ENCODE measurements at places on chromosomes 13 and 19.

DNA sequence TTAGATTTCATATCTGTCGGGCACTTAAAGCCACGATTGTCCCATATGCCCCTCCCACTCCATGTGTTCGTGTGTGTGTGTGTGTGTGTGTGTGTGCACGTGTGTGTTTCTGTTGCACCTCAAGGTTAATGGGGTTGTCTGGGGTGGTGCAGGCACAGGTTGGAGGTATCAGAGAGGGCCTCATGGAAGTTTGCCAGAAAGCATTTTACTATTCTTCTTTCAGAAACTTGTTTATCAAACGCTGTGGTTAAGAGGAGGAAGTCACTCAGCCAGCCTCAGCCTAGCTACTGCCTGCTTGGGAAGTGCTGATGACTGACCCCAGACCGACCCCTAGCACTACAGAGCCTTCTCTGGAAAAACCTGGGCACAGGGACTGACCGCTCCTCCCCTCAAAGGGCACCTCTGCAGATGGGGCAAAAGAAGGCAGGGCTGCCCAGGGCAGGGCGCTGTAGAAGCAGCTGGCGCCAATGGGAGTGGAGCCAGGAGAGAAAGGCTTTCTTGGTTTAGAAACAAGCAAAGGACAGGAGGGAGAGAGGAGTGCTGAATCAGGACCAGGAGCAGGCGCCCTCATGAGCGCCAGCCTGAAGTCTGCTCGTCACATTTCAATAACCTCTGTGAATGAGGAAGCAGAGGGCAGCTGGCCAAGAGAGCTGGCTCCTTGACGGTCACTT lies 3.9 kb downstream of the SIAH3 start:
- DNase-seq, result no peak

- DNase-seq, result no peak
Measured at GRCh38 chr13:52749419-52749818, 9.8 kb upstream of the CNMD start.

GRCh38 chr13:70829748-70830147 lies 721.5 kb upstream of the KLHL1 start:
- DNase-seq, result no peak

GRCh38 chr19:44904426-44904994 lies 1.1 kb upstream of the APOE start:
- DNase-seq, result no peak

GRCh38 chr13:66222926-66223325 lies 1007.2 kb downstream of the PCDH9 start:
- no peak for DNase-seq

GRCh38 chr19:35879770-35880317 lies 11.5 kb downstream of the APLP1 start:
- DNase-seq, result peak; percentile 93

DNA sequence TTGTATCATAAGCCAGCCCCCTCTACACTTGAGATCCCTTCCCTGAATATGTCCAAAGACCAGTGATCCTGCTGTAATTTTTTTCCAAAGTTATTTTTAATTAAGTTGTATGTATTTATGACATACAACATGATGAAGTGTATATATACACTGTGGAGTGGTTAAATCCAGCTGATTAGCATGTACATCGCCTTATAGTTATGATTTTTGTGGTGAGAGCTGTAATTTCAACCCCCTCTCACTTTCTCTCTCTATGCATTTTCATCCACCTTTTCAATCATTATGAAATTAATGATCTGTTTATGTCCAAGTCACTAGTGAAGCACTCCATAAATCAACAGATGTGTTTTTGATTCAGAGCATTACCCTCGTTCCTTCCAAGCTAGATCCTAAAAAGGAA lies 85.3 kb downstream of the KCTD12 start:
- no peak for DNase-seq

DNA sequence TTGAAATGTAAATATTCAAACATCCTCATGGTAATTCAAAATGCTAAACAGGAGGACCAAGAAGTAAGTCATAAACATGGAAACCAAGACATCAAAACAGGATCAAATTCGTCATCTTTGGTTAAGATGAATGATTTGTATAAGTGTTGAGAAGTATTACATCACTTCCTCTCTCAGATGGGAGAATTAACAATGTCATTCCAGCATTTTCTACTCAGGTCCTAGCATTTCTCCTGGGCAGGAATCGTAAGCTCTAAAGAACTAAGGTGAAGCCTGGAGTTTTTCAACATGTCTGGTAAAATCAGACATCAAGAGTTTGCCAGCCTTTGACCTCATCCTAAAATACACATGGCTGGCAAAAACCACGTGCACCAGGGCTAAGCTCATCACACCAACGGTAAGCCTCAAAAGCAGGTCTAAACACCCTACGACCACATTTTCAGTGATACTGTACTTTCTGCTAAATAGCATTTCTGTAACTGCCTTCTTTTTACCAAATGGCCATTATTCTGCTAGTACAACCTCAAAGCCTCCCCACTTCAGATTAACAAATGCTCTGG lies 24.8 kb downstream of the RANBP3 start:
- DNase-seq, result no peak

GRCh38 chr19:49858088-49858985 lies 7.4 kb downstream of the PTOV1 start:
- no peak for DNase-seq

DNA sequence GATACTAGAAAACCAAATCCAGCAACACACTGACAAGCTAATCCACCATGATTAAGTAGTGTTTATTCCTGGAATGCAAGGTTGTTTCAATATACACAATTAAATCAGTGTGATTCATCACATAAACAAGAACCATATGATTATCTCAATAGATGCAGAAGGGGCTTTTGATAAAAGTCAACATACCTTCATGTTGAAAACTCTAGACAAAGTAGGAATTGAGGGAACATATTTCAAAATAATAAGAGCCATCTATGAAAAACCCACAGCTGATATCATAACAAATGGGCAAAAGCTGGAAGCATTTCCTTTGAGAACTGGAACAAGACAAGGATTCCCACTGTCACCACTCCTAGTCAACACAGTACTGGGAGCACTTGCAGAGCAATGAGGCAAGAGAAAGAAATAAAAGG lies 213.6 kb upstream of the CSNK1A1L start:
- DNase-seq, result peak; percentile 9

- DNase-seq, result no peak
Measured at GRCh38 chr13:39685652-39686051, 30.2 kb downstream of the COG6 start.

DNA sequence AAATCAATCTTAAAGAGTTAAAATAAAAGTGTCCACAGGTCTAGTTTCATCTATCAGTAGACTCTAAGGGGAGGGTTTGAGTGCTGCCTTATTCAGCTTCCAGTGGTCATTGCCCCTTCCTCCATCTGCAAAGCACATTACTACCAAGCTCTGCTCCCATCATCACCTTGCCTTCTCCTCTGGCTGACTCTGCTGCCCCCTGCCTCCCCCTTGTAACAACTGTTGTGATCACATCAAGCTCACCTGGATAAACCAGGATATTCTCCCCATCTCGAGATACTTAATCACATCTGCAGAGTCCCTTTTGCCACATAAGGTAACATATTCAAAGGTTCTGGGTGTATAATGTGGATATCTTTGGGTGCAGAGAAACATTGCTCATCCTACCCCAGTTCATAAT lies 43.3 kb upstream of the GPC6 start:
- no peak for DNase-seq

DNA sequence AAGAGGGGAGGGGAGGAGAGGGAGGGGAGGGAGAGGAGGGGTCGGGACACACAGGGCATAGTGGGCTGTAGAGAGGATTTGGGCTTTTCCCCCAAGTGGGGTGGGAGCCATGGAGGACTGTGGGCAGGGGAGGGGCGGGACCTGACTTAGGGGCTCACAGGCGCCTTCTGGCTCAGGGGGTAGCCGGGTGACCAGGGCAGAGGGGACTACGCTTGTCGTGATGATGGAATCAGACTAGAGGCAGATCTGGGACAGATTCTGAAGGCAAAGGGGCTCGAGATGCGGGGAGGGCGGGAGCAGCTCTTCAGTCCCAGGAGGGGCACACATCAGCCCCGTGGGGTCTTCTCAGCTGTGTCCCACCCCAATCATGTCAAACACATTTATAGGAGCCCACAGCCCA lies 13.5 kb downstream of the NDUFA11 start:
- no peak for DNase-seq

DNA sequence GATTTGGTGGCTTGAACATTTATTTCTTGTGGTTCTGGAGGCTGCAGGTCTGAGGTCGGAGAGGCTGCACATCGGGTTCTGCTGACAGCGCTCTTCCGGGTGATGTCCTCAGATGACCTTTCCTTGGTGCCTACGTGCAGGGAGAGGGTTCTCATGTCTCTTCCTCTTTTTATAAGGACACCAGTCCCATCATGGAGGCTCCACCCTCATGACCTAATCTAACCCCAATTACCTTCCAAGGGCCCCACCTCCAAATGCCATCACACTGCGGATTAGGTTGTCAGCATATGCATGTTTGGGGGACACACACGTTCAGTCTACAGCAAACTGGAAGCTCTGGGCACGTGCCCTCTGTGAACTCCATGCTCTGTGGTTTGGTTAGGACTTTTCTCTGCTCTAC lies 338.6 kb downstream of the FGF9 start:
- DNase-seq, result no peak

DNA sequence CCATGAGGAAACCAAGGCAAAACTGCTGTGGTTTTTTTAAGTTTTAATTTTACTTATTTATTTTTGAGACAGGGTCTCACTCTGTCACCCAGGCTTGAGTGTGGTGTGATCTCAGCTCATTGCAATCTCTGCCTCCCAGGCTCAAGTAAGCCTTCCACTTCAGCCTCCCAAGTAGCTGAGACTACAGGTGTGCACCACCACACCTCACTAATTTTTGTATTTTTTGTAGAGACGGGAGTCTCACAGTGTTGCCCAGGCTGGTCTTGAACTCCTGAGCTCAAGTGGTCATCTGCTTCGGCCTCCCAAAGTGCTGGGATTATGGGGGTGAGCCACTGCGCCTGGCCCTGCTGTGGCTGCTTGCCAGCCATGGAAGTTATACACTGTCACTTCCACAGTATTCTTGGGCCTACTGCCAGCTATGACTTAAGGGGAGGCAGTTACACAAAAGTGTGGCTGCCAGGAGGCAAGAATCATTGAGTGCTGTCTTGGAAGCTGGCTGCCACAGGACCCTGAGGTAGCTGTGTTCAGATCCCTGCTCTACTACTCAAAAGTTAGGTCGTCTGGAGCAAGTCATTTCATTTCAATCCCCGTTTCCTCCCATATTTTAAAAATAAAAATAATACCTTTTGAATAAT lies 12.7 kb downstream of the FARP1 start:
- DNase-seq, result peak; percentile 78

DNA sequence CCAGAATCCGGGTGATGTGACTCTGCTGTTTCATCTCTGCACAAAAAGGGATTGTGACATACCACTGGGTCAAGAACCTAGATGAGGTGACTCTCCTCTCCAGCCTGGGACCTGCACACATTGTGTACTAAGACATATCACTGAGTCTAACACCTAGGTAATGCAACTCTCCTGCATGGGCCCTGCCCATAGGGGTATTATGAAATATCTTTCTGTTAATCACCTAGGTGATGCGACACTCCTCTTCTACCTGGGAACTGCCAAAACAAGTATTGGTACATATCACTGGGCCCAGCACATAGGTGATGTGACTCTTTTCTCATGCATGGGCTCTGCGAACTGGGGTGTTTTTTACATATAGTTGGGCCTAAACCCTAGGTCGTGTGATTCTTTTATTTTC lies 35.5 kb upstream of the ZNF254 start:
- no peak for DNase-seq

DNA sequence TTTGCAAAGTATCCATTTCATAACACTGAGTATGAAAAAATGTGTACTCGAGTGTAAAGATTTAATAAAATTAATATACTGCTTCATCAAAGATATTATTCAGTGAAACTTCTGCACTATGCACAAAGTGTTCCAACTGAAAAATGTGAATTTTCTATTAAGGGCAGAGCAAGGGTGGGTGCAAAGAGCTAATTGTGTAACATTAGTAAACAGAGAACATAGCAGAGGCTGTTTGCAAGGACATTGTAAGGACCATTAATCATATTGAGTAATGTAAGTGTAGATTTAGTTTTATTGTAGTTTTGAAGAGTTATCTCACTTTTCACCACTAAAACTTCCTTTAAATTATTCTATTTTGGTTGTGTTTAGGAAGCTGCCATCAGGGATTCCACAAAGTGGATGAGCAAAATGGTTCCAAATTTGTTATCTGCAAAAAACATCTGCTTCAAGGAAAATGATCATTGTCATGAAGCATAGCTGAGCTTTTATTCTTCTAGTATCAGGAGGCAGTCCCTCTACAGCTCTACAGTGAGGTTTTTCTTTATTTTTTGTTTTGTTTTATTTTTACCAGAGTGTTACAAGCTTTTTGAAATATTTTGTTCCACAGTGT lies 1375.4 kb downstream of the SLITRK1 start:
- DNase-seq, result no peak

- no peak for DNase-seq
Measured at GRCh38 chr13:76116751-76117360, 480.7 kb downstream of the LMO7 start.

DNA sequence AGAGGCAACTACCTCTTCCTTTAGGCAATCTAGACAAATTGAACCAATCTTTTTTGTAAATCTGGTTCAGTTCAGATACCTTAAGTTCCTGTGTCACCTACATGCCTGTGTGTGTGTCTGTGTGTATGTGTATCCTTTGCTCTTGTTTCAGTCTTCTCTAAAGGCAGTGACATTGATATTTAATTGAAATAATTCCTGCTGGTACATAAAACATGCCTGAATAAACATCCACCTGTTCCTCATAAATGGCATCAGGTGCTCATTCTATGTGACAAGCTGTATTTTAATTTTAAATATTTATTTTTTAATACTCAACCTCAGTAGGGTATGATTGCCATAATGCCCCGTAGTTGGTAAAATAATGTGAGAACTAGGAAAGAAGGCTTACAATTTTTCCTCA lies 1606.4 kb upstream of the PRR20A start:
- DNase-seq, result no peak

DNA sequence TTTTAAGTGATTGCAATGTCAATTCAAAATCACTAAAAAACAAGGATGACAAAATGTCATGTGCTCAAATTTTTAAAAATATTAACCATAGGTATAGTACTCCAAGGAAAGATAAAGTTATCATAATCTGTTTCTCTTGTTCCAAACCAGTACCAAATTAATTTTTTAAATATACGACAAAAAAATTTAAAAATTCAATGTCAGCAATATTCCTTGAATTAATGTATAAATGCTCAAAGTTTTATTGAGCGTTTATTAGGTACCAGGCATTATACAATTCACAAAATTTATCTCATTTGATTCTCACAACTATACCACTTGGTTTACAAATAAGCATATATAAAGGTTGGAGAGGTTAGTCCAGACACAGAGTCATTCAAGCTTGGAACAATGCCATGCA lies 64.7 kb downstream of the MYCBP2 start:
- no peak for DNase-seq

- no peak for DNase-seq
Measured at GRCh38 chr13:30700364-30700763, 35.0 kb upstream of the ALOX5AP start.

- peak; percentile 27 for DNase-seq
Measured at GRCh38 chr19:55251341-55252081, 7.3 kb downstream of the PPP6R1 start.
